Fibroblast of skin of left quadriceps (primary cell): ENCODE measurements at places on chromosomes 13 and 19.

DNA sequence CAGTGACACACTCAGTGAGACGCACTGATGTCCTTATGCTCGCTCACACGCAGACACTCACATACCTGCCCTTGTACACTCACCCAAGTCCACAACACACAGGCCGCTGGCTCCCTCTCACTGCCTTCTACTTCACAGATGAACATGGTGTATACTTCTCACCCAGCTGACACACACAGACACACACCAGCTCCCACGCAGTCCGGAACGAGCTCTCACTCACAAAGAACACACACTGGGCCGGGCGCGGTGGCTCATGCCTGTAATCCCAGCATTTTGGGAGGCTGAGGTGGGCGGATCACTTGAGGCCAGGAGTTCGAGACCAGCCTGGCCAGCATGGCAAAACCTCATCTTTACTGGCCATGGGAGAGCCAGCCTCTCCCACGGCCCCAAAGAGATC, 31.6 kb downstream of the CCL25 start:
- no peak for DNase-seq

DNA sequence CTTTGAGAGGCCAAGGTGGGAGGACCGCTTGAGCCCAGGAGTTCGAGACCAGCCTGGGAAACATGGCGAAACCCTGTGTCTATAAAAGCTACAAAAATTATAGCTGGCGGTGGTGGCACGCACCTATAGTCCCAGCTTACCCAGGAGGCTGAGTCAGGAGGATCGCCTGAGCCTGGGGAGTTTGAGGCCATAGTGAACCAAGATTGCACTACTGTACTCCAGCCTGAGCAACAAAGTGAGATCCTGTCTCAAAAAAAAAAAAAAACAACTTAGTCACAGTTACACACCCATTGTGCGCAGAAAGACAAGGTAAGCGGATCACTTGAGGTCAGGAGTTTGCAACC, 728 bp upstream of the DENND1C start:
- no peak for DNase-seq

GRCh38 chr19:28933039-28933438, 279.9 kb downstream of the UQCRFS1 start:
- no peak for DNase-seq

GRCh38 chr19:3818466-3818865, 32.3 kb upstream of the MATK start:
- no peak for DNase-seq

- peak; percentile 68 for DNase-seq
These were observed 1.4 kb upstream of the RAVER1 start for GRCh38 chr19:10334588-10335351.

- no peak for DNase-seq
These were observed 1.3 kb upstream of the DOCK9 start for GRCh38 chr13:98979012-98979660.

- DNase-seq, result no peak
These were observed 38.7 kb downstream of the SIAH3 start for GRCh38 chr13:45812695-45813372.

- no peak for DNase-seq
These were observed 65.9 kb downstream of the KCNRG start for GRCh38 chr13:50080911-50081678.

GRCh38 chr13:29961036-29961670, 110.7 kb upstream of the UBL3 start:
- no peak for DNase-seq

DNA sequence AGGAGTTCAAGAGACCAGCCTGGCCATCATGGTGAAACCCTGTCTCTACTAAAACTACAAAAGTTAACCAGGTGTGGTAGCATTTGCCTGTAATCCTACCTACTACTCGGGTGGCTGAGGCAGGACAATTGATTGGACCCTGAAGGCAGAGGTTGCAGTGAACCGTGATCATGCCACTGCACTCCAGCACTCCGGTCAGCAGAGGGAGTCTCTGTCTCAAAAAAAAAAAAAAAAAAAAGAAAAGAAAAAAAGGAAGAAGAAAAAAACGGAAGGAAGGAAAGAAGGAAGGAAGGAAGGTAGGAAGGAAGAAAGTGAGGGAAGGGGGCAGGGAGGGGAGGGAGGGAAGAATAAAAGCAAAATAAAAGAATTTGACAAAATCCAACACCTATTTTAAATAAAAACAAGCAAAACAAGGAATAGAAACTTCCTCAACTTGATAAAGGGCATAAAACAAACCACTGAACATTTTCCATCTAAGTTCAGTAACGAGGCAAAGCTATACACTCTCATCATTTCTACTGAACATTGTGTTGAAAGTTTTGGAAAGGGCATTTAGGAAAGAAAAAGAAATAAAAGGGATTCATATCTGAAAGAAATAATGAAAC, 411.6 kb upstream of the SLITRK5 start:
- no peak for DNase-seq

DNA sequence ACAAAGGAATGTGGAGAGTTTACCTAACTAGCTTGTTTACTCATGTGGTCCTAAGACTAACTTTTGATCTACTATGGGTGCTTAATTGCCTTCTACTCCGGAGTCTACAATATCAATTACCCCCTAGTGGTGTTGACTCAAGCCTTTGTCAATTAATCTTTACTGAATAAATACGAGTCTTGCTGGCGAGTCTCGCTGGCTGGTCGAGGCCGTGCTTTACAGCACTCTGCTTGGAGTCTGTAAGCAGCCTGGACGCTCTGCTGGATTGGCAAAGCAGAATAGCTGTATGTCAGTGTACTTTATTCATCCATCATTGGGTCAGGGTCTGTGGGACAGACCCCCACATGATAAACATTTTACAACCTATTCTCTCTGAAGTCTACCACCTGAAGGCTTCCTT, 9.9 kb upstream of the SPART start:
- DNase-seq, result no peak

GRCh38 chr13:113848020-113848419, 15.9 kb downstream of the GAS6 start:
- DNase-seq, result no peak

GRCh38 chr19:7894612-7895309, 6.5 kb downstream of the LRRC8E start:
- no peak for DNase-seq

GRCh38 chr13:93732186-93732585, 505.6 kb downstream of the GPC6 start:
- DNase-seq, result no peak

- DNase-seq, result no peak
These were observed 849 bp downstream of the GAS6 start for GRCh38 chr13:113862931-113863523.

GRCh38 chr13:41193469-41193868, 900 bp downstream of the KBTBD7 start:
- DNase-seq, result no peak

DNA sequence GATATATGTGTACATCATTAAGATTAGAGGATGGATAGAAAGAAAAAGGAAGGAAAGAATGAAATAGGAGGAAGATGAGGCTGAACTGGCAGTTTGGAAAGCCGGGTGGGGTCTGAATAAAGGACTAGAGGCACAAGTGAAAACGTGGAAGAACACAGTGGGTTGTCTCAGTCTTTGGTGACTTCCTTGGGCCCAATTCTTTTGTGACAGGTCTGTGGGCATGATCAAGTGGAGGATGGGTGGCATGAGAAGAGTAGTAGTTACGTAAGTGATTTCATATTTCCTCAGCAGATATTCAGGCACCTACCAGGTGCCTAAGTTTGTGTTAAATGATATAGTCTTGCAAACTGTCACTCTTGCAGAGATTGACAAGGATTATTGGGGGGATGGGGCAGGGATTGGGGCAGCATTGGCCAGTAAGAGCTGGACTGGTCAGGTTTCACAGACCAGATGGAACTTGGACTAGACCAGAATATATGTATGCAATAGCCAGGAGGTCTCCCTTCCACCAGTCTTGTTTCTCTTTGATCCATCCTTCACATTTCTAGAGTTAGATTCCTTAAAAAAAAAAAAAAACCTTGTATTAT, 2.7 kb downstream of the TPP2 start:
- DNase-seq, result no peak

DNA sequence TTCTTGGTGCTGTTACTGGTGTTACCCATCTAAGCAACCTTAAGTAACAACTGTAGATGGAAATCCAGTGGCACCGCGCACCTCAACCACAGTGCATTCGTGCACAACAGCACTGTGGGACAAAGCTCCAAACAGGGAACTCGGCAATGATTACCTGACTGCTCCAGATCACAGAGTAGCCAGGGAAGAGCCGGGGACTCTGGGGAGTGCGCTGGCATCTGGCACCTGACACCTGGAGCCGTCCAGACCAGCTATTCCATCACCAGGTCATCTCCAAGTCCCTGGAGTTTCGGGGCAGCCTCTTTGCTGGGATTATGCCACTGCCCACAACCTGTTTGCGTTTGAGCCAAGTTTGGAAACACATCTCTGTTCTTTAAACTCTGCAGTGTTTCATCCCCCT, 62.0 kb downstream of the COL4A1 start:
- no peak for DNase-seq

GRCh38 chr19:16598848-16599247, 26.6 kb upstream of the SLC35E1 start:
- no peak for DNase-seq

GRCh38 chr19:55599842-55600661, at the start of gene ZNF524:
ZNF524 (plus strand) TSS chr19:55600288; CDS start chr19:55602113, 1,825 bp downstream.
- DNase-seq, result peak; percentile 81

GRCh38 chr13:81048026-81048461, 707.1 kb upstream of the SPRY2 start:
- no peak for DNase-seq

DNA sequence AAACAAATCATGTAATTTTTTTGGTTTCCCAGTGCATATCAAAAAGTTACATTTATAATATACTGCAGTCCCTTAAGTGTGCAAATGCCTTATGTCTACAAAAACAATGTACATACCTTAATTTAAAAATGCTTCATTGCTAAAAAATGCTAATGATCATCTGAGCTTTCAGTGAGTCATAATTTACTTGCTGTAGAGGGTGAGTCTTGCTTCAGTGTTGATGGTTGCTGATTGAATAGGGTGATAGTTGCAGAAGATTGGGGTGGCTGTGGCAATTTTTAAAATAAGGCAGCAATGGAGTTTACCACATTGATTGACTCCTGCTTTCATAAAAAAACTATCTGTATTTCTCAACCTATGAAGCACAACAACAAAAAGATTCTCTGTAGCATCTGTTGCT, 613.9 kb downstream of the TBC1D4 start:
- peak; percentile 66 for DNase-seq

- no peak for DNase-seq
These were observed 238.6 kb upstream of the CSNK1A1L start for GRCh38 chr13:37344056-37344455.

DNA sequence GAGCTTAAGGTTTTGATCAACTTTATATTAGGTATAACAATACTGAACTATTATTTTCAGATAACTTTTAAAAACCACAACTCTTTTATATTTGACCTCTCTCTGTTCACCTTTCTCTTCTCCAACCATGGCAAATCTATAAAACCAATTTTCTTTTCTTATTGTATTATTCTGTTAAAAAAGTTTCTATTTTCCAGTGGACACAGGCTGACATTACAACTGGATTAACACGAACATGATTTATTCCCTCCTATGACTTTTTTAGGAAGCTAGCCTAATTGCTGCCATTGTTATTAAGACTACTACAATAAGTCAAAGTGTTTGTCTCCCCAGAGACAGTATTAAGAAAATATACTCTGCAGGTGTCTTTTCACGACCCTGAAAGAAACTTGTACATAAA, 2291.1 kb upstream of the PCDH20 start:
- no peak for DNase-seq

GRCh38 chr13:49464621-49465325, 20.7 kb downstream of the SETDB2 start:
- no peak for DNase-seq

DNA sequence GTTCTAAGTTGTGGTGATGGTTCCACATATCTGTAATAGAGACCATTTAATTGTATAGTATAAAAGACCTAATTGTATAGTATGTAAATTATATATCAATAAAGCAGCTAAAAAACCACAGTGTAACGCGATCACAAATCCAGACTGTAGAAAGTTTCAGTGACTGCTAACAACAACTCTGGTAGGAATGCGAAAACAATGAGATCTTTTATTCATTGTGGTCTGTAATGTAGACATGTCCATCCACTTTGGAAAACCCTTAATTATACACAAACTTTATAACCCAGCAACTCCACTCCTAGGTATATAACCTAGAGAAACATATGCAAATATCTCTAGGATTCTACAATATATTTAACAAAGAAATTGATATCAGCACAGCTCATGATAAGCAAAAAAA, 549.5 kb downstream of the SLITRK1 start:
- DNase-seq, result no peak

GRCh38 chr19:45475537-45476291, 7.9 kb downstream of the FOSB start:
- no peak for DNase-seq

DNA sequence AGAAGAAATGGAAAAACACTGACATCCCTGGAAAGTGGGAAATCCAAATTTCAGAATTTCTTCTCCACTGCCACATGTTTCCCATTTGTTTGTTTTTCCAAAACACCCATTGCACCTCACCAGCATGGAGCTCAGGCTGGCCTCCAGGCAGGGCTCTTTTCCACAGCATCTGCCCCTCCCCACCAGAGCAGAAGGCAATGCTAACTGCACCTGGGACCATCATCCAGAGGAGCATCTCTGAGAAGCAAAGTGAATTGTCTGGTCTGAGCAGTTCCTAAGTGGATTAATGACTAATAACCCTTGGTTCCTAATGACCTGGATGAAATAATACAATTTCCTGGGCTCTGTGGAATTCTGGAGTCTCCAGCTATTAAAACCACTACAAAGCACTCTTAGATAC, 8.8 kb upstream of the CYSLTR2 start:
- DNase-seq, result no peak

- peak; percentile 45 for DNase-seq
These were observed 62.6 kb downstream of the KDM4B start for GRCh38 chr19:5031231-5032100.

- no peak for DNase-seq
These were observed 620 bp downstream of the CRTC1 start for GRCh38 chr19:18683958-18684641.

DNA sequence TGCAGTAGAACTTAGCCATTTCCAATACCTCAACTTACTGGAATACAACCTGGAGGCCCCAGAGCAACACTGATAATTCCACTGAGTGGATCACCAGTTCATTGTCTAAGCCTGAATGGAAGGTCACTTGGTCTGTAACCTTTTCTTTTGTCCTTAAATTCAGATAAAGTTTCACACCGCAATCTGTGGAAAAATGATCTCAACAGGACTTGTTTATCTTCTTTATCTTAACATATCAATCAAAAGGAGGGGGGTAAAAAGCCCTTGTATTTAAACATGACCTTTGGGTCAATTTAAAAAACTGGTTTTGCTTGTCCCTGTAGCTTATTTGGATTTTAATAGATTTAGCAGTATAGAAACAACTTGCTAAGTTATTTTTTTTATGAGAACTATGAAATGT, 21.6 kb downstream of the SAE1 start:
- no peak for DNase-seq

DNA sequence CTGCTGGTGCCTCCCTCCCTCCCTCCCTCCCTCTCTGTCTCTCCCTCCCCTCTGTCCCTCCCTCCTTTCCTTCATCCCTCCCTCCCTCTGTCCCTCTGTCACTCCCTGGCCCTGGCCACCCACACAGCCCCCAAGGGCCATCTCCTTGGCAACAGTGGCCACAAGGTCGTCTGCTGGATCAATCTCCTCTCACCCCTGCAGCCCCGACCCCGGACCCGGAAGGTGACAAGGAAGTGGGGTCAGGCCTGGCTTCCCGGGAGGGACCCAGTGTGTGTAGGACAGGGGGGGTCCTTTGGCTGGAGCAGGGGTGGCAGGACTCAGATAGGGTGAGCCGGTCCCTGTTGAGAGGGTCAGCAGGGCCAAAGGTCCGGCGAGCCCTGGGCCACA, 21.9 kb upstream of the TCF3 start:
- no peak for DNase-seq

- peak; percentile 56 for DNase-seq
These were observed at the start of gene ZNF415 for GRCh38 chr19:53132141-53132991. ZNF415 (minus strand) TSS chr19:53132910; CDS start chr19:53122676, 10,234 bp downstream.

- no peak for DNase-seq
These were observed 41.8 kb upstream of the ZNF429 start for GRCh38 chr19:21463449-21464105.
